ENCODE measurements at places on chromosomes 7 and 10.

GRCh38 chr7:88002617-88003016, 68.6 kb downstream of the ADAM22 start:
- no peak for DNase-seq

- no peak for DNase-seq
Observed at GRCh38 chr10:127886371-127887051, 6.2 kb downstream of the CLRN3 start.

DNA sequence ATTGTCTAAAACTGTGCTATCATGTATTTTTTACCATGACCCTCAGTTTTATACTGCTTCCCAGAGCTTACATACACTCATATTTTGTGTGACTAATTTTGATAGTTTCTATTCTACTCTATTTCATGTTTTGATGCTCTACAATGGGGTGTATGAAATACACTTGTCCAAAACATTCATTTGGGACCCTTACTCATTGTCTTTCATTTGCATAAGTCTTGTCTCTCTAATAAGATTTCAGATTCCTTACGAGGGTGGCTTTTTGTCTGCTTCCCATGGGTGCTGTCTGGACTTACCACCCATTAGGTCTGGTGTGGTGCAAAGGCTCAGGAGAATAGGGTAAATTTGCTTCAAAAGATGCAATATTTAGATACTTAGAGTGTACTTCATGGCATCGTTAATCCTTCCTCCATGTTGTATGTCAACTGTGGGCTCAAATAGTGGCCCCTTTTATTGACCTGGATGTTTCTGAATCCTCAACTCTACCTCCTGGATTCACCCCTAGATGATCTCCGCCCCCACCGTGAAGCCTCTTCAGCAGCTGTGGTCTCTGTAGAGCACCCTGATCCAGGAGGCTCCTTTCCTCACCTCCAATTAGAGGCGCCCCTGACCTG, 3.6 kb upstream of the GIMAP5 start:
- DNase-seq = no peak

DNA sequence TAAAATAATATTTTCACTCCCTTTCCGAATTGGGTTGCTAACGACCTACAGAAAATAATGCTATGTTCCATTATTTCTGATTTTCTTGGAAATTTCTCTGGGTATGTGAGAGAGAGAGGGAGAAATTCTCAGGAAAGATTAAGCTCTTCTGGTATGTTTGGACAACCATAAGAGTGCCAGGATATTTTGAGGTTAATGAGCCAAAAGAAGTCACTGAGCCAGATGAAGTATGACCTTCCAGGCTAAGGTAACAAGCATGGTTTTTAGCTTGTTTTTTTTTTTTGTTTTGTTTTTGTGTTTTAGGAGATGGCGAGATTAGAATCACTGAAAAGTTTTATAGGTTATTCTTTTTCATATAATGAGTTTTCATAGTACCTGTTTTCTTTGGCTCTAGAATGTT, 171.0 kb upstream of the FOXP2 start:
- no peak for DNase-seq

DNA sequence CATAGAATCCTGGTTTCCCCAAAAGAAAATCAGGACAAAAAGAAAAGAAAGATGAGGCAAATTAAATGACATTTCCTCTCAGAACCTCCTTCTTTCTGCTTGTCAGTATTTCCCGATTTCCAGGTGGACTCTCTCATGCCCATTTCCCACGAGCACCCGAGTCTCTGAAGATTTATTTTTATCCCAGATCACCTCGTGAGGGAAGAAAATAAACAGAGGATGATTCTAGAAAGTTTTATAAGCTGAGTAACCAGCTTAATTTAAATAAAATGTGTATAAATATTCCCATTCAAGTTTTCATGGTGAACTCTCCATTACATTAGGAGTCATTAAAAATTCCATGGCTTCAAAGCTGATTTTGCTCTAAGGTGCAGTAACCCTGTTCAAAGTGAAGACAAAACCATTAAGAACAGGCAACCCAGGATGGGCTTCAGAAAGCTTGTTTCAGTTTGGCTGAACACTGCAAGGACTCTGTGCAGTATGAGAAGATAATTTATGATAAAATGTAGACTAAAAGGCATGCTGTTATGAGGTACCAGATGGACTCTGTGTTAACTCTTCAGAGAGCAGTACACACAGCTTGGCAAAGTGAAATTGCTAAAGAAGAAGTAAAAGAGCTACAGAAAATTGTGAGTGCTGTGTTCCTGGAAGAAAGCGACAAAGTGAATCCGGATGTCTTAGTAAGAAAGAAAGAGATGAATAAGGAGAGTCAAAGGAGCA, 521.3 kb upstream of the LRRN3 start:
- no peak for DNase-seq

DNA sequence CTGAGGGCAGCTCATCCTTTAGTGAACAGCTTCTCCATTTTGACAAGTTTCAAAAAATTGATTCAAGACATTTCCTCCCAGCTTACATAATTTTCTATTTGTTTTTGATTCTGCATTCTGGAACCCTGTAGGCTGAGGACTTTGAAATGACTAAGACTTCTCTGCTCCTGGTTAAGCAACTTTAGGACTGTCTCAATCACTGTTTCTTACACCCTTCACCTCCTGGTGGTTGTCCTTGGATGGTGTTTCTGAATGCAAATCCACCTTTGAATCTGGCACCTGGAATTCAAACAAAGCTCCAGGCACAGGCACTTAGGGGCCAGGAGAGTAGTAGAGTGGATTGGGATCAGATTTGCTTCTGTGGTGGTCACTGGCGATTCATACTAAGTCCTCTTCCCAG, 595.5 kb downstream of the LRMDA start:
- no peak for DNase-seq

DNA sequence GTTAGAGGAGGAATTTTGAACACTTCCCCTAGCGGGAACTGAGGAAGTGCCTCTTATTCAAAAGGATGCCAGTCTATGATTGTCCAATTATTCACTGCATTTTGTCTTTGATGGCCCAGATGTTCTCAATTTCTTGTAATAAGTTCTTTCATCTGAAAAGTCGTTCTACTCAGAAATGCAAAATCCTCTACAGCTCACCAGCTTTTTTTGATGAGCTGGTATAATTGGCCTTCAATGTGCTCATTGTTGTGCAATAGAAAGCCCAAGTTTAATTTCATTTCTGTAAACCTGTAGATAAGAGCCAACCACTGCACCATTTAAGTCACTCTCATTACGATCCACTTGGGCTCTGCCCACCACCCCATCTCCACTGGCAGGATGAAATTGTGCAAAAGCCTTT, 978.7 kb upstream of the AUTS2 start:
- DNase-seq = no peak
